ENCODE measurements at places on chromosomes 7 and 10.

DNA sequence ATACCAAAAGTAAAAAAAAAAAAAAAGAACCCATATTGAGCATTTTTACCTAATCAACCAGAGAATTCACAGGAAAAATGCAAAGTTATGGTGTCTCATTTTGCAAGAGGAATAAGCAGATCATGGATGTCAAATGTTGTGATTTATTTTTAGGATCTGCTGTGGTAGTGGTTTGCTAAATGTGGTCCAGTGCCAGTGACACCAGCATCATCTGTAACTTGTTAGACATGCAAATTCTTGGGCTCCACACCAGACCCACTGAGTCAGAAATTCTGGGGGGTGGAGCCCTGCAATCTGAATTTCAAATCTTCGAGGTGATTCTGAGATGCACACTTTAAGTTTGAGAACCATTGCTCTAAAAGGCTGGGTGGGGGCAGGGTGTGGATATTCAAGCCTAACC, 30.1 kb upstream of the ZEB1 start:
- DNase-seq: no peak

DNA sequence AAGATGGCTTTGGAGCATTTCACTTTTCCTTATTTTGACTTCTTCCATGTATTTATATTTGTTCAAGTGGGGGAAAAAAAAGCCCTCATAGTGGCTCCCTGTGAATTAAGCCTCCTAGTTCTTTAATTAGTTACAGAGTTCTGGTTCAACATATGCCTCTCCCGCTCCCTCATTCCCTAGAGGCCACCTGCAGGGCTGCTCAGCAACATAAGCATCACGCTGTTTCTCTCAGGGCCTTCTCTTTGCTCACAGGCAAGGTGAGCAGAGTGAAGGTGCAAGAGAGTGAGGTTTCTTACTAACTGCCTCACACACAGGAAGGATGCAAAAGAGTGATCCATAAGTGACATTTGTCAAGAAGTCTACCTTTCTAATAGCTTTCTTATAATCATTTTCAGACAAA, 196.7 kb downstream of the SEMA3E start:
- DNase-seq: no peak

DNA sequence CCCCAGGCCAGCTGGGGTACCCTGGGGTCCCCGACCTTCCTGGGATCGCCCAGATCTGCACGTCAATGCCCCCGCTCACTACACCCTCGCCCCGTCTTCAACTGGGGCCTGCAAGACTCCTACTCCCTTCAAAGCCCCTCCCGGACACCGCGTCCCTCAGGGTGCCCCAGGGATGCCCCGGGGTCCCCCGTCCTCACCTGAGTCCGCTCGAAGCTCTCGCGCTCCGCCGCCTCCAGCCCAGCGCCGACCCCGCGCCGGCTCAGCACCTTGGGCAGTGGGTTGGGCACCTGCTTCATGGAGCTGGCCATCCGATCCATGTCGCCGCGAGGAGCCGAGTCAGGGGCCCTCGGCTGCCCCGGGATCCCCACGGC, at the start of gene HIP1:
Gene HIP1, minus strand, starts transcription at position 338 of the 371 bp plus-strand sequence. Its CDS starts 21 bp downstream, at position 317.
- DNase-seq: no peak

- DNase-seq: no peak
These were observed 73.2 kb downstream of the FAM241B start for GRCh38 chr10:69703256-69703655.

GRCh38 chr10:34633374-34633773, 181.7 kb downstream of the PARD3 start:
- no peak for DNase-seq

DNA sequence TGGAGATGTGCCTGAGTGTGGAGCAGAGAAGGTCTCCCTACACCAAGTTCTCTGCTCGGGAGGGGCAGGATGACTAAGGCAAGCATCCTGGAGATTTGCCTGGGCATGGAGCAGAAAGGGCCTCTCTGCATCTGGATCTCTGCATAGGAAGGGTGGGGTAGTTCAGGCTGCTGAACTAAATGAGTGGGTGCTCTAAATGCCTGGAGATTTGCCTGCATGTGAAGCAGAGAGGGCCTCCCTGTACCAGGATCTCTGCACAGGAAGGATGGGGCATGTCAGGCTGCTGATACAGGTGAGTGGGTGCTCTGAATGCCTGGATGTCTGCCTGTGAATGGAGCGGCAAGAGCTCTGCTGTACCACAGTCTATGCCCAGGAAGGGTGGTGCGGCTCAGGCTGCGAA, 680.7 kb downstream of the SUGCT start:
- peak; percentile 65 for DNase-seq

DNA sequence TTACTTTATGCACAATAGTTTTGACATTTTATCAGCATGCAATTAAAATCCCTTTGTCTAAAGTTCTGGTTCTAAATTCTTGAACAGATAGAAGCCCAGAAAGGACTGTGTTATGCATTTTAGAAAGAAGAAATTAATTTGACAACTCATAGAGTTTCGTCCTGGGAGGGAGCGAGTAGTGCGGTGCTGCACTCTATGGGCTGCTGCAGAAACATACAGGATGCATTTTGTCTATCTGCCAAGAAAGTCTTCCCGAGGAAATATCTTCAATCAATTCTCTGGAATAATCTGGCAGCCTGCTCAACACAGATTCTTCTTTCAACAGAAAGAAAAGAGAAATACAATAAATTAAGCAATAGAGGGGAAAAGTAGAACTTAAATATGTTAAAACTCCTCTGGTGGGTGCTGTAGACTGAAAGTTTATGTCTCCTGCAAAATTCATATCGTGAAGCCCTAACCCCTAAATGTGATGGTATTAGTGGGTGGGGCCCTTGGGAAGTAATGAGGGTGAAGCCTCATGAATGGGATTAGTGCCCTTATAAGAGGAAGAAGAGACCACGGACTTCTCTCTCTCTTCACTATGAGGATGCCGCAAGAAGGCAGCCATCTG, 39.0 kb upstream of the IFRD1 start:
- DNase-seq: no peak

- no peak for DNase-seq
These were observed 715.1 kb downstream of the TYW1 start for GRCh38 chr7:67711706-67712105.

DNA sequence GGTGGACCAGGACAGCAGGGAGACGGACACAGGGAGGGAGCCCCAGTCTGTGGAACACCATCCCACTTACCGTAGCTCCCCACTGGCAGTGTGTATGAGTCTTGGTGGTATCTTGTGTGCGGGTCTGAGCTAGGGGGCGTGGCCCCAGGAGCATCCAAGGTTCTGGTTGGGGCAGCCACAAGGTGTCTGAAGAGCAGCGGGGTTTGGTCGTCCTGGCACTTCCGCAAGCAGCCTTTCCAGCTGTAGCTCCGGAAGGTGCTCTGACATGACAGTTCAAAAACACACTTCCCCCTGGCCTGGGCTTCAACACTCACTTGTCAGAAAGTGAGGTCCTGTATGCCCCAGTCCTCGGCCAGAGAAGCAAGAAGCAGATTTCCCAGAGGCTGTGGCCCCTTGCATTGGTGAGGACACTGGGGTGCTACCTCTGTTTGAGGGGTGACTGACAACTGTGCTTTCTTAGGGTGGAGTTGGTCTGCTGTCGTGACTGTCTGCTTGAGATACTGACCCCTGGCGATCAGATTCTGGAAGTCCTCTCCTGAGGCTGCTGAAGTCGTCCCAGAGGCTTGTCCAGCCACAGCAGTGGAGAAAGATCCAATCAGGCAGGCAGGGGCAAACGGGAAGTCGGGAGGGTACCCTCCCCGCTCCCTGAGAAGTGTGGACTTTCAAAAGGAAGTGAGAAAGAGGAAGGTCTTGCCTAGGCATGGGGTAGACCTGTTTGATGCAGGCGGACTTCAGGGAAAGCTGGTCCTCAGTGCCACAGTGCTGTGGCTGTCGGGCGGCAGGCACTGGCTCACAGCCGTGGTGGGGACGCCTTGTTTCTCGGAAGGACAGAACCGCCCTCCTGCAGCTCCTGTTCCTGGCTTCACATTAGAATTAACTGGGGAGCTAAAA, 51.4 kb upstream of the PFKFB3 start:
- no peak for DNase-seq

DNA sequence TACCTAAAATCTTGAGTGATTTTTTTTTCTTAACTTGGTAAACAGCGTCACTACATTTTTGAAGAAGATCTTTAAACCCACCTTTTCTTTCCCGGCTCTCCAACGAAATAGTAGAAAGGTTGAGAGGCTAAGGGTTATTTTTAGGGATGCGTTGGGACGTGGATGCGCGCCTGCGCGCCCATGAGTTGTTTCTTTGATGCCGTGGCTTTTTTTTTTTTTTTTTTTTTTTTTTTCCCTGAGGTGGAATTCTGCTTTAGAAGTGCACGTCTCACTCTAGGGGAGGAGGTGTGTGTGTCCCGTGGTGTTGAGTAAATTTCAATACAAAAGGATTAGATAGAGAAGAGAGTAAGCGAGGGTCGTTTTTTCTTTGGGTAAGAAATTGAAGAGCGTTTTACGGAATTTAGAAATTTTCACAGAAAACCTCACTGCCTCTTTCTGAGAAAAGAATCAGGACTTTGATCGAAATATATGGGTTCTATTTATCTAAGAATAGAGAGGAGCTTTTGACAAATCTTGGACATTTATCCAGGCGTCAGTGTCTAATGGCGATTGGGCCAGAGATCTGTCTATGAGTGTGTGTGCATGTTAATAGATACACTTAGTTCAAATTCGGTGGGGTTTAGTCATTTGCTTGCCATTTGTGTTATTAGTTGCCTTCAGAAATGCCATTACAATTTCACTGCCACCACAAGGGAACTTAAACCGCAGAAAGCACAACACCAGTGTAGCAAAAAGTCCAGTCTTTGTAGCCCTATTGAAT, 1.2 kb upstream of the SP8 start:
- DNase-seq: no peak

DNA sequence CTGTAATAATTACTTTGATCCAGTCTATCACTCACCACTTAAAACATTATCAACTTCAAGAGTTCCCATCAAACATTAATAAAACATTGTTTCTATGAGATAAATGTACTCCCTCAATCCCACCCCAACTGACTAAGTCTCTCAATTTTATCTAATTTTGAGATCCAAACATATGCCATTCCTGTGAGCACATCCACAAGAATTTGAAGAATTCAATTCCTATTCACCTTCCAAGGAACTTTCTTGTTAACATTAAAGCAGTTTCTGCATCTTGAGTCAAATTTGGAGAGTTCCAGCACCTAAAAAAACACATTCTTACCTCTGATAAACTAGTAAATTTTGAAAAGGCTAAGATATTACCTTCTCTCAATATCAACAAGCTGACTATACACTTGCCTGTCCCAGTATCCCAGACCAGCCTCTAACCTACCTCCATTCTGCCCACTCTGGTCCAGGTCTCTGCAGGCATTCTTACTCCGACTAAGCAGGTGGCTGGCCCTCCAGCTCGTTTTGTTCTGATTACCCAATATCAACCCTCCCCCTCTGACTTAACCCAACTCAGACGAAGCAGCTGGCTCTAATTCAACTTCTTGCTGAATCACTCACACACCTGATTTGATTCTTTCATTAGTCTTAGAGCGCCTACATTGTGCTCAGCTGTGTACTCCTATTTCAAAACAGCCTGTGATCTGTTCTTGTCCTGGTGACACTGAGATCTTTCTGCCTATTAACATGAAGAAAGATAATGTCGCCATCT, 275.2 kb downstream of the IPMK start:
- DNase-seq: peak; percentile 79

- DNase-seq: peak; percentile 32
These were observed 5.2 kb downstream of the ABCA13 start for GRCh38 chr7:48176356-48176893.

DNA sequence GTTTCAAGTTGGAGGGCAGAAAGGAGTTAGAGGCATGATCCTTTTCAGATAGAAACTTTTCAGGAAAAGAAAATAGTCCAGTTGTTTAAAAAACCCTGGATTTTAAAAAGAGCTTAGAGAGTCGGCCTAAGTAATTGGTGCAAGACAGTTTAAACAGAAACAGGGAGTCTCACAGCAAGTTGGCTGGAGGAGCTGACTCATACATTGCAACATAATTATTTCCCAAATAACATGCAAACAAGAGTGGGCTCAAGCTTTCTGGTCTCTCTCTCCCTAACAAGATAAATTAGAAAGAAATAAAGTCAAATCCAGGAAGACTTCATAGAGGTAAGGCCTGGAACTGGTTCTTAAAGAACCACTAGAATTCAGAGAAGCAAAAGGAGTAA, 100.3 kb upstream of the AGBL3 start:
- DNase-seq: peak; percentile 37

DNA sequence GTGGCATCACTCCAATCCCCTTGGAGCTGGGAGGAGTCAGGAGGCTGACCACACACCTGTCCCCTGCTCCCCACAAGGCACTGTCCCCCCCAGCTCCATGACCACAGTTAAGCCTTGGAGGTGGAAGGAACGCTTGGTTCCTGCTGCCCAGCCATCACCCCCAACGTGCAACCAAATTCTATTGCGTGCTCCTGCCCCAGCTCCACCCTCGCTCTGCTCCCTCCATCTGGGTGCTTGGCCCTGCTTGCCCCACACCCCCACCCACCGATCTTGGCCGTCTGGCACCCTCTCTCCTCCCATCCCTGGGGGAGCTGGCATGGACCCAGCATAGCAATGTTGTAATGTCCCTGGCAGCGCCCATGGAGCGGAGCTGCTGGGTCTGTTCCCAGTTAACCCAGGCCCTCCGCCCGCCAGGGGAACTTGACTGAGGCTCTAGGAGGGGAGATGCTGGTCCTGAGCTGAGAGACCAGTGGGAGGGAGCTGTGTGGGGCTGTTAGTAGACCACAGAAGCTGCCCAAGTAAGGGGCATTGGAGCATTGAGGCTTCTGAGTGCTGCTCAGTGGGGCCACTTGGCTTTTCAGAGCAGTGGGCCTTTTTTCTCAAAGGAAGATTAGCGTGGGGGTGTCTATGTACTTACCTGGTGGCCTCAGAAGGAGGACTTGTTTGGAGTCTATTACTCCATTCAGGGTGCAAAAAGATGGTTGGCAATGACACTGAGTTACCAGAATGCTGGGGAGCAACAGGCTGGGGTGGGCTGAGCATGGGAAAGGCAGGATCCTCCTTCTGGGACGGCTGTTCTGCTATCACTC, 1.1 kb downstream of the EPHB6 start:
- peak; percentile 62 for DNase-seq

- peak; percentile 80 for DNase-seq
These were observed 146.5 kb downstream of the ARID5B start for GRCh38 chr10:62047960-62048383.

DNA sequence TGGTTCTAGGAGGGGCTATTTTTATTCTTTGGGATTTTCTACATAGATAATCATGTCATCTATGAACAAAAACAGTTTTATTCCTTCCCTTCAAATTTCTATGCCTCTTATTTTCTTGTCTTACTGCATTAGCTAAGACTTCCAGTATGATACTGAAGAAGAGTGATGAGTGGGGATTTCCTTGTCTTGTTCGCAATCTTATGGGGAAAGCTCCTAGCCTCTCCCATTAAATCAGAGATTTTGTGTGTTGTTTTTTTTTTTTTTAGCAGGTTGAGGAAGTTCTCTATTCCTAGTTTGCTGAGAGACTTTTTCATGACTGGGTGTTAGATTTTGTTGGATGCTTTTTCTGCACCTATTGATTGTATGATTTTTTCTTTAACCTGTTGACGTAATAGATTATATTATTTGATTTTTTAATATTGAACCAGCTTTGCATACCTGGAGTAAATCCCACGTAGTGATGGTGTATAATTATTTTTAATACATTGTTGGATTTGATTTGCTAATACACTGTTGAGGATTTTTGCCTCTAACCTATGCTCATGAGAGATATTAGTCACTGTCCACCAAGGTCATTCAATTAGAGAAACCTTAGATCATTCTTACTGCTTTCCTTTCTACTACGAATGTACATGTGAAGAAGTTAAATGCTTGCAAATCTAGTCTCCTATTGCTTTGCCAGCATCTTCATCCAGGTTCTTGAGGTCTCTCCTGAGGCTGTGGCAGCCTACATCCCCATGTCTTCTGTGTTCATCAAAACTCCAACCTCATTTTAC, 6.5 kb downstream of the ATP5F1C start:
- no peak for DNase-seq

- DNase-seq: no peak
These were observed 9.2 kb downstream of the CCDC201 start for GRCh38 chr7:45863715-45864114.

GRCh38 chr10:120657371-120657770, 193.8 kb upstream of the WDR11 start:
- DNase-seq: no peak
